ENCODE measurements at places on chromosomes 1 and 21.

DNA sequence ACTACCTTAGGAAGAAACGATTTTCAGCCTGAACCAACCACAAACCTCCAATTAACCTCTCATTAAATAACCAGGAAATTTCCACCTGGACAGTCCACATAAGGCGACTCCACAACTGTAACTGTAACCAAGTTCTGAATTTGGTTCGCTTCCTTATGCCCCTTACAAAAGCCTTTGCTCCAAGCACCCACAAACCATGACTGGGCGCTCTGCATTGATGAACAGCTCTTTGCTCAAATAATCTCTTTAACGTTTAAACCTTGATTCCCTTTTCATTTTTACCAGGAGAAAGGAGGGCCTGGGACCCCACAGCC is 38.2 kb upstream of the ZNF124 start:
- DNase-seq = no peak

DNA sequence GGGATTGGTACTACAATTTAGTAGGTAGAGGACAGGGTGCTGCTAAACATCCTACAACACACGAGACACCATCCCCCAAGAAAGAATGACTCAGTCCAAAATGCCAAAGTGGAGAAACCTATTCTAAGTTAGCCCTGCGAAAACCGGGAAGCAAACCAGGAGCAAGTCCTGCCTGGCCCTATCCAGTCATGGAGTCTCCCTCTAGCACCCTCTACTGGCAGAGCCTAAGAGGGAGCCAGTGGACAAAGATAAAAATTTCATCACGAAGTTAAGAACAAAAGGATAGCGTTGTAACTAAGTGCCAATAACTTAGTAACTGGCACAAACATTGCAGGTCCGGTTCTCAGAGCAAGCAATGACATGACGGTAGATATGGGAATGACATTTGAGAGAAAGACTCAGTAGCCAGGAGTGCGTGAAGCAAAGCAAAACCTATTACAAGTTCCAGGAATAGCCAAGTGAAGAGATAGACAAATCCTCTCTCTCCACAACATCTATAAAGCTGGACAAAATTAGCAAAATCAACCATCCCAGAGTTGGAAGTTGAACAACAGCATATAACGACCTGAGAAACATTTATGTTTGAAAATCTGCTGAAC is 383.5 kb downstream of the OMA1 start:
- DNase-seq = peak; percentile 26

- DNase-seq = no peak
Measured at GRCh38 chr1:178945763-178946266, 74.9 kb upstream of the ANGPTL1 start.

DNA sequence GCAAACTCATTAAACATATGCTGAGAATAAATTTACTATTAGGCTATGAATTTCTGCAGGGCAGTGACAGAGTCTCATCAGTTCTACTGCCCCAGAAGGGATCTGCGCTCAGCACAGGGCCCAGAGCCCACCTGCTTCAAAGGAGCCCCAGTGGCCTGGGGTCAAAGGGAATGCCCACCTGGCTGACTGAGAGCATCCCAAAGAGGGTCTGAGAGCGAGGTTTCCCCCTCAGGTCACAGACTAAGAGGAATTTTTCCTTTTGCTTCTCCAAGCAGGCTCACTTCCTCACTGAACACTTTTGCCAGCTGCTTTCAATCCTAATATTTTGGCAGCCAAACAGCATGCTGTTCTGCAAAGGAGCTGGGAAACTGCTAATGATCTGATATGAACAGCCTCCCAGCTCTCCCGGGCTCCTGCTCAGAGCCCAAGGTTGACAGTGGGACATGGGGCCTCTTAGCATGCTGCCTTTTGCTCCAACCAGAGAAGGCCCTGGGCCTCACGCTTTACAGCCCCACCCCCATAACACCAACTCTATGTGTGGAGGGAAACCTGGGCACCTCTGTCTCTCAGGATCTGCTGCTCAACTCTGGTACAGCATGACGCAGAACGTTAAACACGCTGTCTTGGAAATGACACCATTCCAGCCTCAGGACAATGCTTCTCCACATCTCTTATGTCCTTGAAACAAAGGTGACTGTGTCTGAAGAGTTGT is 70.7 kb upstream of the SYT6 start:
- no peak for DNase-seq

DNA sequence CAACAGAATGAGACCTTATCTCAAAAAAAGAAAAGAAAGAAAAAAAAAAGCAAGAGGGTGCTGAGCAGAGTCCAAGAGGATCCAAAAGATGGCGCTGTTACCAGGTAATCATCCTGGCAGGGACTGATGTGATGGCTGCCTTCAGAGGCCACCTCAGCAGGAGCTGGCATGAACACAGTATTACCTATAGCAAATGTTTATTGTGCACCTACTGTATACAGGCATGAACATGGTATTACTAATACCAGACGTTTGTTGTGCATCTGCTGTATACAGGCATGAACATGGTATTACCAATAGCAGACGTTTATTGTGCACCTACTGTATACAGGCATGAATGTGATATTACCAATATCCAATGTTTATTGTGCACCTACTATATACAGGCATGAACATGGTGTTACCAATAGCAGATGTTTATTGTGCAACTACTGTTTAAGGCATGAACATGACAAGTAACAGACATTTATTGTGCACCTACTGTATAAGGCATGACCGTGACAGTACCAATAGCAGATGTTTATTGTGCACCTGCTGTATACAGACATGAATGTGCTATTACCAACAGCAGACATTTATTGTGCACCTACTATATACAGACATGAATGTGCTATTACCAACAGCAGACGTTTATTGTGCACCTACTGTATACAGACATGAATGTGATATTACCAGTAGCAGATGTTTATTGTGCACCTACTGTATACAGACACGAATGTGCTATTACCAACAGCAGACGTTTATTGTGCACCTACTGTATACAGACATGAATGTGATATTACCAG is 115.1 kb upstream of the TMEM51 start:
- no peak for DNase-seq

All from epithelial cell of prostate (primary cell).